OCI-LY7 (cell line): ENCODE measurements at places on chromosomes 6 and 20.

GRCh38 chr6:111952821-111953540 is 79.7 kb upstream of the FYN start:
- DNase-seq, result no peak

- DNase-seq, result no peak
Observed at GRCh38 chr6:40803897-40804702, 216.9 kb upstream of the LRFN2 start.

GRCh38 chr6:112283621-112284020 is 29.3 kb upstream of the LAMA4 start:
- DNase-seq, result no peak

DNA sequence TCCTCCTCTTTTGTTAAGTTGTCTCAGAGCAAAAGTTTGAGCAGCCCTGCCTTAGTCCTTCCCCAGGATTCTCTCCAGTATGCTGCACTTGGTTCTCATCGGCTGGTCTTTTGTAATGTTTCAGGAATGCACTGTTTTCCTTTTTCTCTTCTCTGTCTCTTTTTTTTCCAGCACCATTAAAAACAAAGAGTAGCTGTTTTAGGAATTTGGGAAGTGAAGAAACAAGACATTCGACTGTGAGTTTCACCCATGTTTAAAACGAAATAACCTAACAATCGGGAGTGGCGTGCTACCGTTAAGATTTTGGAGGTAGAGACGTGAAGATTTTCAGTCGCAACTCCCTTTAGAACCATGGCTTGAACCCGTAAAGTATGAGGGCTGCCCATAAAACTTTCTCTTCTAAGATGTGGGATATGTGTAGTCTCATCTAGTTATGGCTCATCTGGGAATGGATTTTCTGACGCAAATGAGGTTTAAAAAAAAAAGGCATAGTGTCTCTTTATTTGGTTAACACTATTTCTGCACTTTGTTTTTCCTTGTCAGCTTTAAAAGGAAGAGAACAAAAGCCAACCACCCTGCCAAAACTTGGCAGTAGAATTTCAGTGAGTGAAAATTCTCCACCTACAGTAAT is 35.9 kb upstream of the RAB23 start:
- DNase-seq, result no peak

GRCh38 chr6:113328886-113329381 is 528.2 kb upstream of the MARCKS start:
- DNase-seq, result no peak

DNA sequence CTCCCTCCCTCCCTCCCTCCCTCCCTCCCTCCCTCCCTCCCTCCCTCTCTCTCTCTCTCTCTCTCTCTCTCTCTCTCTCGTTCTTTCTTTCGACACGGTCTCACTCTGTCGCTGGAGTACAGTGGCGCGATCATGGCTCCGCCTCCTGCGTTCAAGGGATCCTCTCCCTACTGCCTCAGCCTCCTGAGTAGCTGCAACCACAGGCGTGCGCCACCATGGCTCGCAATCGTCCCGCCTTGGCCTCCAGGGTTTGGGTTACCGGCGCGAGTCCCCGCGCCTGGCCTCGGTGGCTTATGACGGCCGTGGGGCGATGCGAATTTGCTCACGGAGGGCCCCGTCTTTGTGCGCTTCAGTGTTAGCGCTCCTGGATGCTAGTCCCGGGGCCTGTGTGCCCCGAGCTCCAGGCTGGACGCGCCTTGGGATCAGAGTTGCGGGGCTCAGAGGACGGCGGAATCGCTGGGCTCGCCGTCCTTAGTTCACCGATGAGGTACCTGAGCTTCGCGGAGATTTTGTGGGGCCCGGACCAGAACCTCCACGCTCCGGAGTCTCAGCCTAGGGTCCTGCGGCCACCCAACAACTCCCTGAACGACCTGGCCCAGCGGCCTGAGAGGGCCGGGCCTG is 45.2 kb downstream of the MCUR1 start:
- no peak for DNase-seq

GRCh38 chr20:20405623-20406022 is 37.7 kb downstream of the INSM1 start:
- no peak for DNase-seq
